ENCODE measurements at places on chromosomes 7 and 10.

- DNase-seq, result no peak
Observed at GRCh38 chr7:92205987-92206386, 27.0 kb upstream of the LRRD1 start.

DNA sequence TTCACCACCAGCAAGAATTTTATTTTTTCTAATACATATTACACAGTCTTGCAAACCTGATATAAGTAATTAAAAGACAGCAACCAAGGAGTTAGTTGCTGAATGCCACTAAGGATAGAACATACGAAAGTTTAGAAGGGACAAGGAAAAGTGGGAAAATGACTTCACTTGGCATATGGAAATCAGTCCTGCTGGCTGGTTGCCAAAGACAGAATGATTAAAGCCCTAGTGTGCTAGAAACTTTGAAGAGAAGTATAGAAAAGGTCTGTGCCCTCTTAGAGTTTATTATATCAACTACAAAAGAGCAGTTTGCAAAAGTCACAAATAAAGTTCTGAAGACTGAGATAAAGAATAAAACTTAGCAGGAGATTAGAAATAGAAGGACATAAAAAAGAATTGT lies 5.8 kb upstream of the YAE1 start:
- DNase-seq, result peak; percentile 28

- DNase-seq, result no peak
Observed at GRCh38 chr7:35399216-35399615, 145.3 kb upstream of the TBX20 start.

- no peak for DNase-seq
Observed at GRCh38 chr7:17441557-17441956, 143.1 kb downstream of the AHR start.

DNA sequence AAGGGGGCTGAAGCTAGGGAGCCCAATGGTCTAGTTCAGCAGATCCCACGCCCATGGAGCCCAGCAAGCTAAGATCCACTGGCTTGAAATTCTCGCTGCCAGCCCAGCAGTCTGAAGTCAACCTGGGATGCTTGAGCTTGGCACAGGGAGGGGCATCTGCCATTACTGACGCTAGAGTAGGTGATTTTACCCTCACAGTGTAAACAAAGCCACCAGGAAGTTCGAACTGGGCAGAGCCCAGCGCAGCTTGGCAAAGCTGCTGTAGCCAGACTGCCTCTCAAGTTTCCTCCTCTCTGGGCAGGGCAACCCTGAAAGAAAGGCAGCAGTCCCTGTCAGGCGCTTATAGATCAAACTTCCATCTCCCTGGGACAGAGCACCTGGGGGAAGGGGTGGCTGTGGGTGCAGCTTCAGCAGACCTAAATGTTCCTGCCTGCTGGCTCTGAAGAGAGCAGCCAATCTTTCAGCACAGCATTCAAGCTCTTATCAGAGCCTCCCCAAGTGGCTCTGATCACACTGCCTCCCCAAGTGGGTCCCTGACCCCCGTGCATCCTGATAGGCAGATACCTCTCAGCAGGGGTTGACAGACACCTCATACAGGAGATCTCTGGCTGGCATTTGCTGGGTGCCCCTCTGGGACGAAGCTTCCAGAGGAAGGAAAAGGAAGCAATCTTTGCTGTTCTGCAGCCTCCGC lies 167.8 kb downstream of the CCDC71L start:
- no peak for DNase-seq

- DNase-seq, result peak; percentile 70
Observed at GRCh38 chr10:80203835-80204676, 1.3 kb downstream of the ANXA11 start.

DNA sequence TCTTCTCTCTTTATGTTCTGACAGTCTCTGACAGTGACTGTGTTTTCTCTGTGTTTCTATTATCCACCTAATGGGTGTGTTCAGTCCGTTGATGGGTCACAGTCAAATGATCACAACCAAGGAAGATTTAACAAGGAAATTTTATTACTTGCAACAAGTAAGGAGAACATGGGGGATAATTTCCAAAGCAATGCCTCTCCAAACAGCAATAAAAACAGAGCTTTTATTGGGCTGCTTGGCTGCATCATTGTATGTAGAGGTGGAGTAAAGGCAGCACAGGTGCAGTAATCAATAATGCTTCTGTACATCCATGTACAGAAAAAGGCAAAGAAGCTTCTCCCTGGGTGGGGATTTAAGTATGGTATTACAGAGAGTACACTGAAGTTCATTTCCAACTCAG lies 1525.6 kb downstream of the REEP3 start:
- no peak for DNase-seq
